ENCODE measurements at places on chromosomes 1 and 21.

GRCh38 chr1:91924146-91924545 lies 25.1 kb upstream of the BRDT start:
- DNase-seq = no peak

GRCh38 chr1:27980216-27980845 lies 20.6 kb downstream of the XKR8 start:
- no peak for DNase-seq

DNA sequence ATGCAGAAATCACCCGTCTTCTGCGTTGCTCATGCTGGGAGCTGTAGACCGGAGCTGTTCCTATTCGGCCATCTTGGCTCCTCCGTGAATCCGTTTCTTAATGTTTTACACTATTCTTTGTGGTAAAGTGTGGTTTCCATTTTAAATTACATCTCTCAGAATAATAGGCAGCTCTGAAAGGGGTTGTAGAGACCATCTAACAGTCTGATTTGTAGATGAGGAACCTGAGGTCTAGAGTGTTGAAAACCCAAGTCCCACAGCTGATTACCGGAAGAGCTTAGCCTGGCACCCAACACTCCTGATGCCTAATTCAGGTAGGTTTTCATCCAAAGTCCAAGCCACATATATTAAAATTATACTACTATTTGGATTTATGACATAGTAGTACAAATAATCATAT lies 144.0 kb downstream of the LEPR start:
- DNase-seq = no peak

- DNase-seq = no peak
Measured at GRCh38 chr21:26849428-26850115, 4.4 kb upstream of the ADAMTS1 start.

DNA sequence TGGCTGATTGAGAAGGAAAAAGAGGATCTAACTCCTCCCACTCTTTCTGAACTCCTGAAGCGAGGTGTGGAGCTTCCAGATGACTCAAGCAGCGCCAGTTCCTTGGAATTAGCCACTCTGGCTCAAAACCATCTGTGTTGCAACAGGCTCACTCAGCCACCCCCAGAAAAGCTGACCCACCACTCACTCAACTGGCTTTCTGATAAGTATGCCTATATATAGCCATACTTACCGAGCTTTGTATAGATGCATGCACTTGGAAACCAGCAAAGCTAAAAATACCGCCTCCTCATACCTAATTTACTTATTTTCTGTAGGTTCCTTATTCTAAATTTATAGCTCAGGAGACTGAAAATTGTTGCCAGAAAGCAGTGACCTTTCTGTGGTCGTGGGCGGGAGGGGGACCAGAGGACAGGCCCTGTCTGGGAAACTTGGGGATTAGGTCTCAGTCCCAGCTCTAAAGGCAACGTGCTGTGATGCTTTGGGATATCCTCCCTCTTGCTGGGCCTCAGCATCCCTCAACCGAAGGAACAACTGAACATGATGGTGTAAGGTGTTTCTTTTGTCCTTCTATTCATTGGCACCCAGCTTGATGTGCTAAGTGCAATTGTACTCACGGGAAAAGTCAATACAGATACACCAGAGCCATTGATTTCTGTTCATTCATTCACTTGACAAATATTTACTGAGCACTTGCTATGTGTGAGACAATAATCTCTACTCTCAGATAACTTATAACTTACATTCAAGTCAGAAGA lies 65.7 kb downstream of the NENF start:
- DNase-seq = no peak

GRCh38 chr1:7610106-7610731 lies 160.9 kb upstream of the VAMP3 start:
- no peak for DNase-seq

Measured in stimulated activated CD8-positive, alpha-beta memory T cell treated with anti-CD3 and anti-CD28 coated beads, Interleukin-4, amount 100 ng/mL, for 1 hour (primary cell).